ENCODE measurements at places on chromosomes 3 and 15.

DNA sequence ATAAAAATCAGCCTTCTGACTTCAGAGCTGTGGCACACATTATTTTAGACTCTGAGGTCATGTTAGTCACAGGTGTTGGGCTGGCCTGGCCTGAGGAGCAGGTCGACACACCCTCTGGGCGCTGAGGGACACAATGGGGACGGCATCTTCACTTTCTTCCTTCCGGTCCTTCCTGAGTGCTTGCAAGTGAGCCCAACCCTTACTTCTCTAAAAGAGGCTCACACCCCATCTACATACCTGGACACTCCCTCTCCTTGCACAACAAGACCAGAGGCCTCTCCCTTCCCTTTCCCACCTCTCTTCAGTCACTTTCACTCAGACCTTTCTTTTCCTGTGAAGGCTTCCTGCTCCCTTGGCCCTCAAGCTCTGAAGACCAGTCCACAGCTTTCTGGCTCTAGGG is 85.4 kb downstream of the XXYLT1 start:
- no peak for DNase-seq

DNA sequence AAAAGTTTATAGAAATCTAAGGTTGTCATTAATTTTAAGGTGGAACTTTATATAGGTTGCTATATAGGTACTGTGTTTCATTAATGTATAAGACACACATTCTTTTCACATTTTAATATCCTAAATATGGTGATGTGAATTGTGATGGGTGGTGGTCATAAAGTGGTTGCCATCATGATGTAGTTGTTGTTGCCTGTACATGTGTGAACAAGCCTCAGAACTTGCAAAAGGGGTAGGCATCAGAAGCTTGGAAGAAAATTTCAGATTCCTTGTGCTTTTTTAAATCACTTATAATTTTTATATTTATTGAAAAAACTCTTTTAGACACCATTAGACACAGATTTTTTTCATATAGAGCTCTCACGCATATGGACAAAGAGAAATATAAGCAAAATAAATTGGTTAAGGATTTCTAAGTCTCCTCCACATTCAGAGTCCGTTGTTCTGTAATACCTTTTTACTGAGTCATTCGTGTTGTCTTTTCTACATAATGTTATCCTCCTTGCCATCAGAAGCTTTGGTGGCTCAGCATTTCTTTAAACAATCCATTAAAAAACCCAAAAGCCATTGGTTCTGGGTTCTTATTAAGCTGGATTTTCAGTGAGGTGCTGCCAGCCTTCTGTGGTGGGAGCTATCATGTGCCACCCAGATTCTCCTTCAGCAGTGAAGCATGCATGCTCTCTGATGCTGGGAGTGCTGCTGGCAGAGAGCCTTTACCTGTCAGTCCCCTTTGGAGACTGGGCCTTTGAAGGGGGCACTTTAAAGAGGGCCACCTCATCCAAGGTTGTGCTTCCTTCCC is 140.4 kb upstream of the GALNT15 start:
- DNase-seq, result no peak

GRCh38 chr3:183862610-183863009 is 22.1 kb downstream of the PARL start:
- no peak for DNase-seq

DNA sequence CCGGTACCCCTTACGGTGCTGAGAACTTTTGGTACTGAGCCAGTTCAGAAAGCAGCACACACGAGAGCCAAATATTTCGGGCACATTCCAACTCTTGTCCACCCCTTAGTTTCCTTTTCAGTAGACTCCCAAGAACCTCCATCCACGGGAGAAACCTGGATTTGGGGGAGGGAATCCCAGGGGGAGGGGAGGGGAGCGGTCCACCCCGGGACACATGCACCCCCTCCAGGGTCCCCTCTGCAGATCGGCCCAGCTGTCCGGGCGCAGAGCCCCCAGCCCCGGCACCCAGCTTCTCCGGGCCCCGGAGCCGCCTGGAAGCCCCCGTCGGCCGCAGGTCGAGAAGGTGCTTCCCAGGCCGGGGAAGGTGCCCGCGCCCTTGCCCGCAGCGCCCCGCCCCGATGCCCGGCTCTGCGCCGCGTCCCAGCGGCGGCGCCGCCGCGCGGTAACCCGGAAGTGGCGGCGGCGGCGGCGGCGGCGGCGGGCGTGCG is 455 bp upstream of the ABHD17C start:
- no peak for DNase-seq

- no peak for DNase-seq
These were observed 12.0 kb upstream of the SEMA4B start for GRCh38 chr15:90188914-90189748.

DNA sequence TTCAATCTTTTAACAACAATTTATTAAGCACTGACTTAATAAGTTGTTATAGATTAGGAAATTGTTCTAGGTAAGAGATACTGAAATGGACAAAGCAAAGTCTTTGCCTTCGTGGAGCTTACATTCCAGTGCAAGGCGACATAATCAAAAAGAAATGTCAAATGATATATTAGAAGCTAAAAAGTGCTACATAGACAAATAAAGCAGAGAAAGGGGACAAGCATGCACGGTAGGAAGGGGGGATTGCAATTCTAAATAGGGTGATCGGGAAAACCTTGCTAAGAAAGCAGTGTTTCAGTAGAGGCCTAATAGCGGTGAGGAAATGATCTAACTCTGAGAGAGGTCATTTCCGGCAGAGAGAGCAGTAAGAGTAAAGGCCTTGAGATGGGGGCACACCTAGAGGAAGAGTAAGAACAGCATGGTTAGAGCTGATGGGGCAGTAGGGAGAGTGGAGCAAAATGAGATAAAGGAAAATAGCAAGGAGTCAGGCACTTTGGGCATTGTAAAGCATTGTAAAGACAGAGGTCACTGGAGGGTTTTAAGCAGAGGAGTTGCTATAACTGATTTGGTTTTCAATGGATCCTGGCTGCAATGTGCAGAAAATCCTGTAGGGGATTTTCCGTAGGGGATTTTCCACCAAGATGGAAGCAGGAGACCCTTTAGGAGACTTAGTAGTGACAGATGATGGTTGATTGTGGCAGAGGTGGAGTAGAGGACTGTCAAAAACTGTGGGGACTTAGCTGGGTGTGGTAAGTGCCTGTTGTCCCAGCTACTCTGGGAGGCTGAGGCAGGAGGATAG is 71.7 kb upstream of the CFAP20DC start:
- DNase-seq, result no peak

DNA sequence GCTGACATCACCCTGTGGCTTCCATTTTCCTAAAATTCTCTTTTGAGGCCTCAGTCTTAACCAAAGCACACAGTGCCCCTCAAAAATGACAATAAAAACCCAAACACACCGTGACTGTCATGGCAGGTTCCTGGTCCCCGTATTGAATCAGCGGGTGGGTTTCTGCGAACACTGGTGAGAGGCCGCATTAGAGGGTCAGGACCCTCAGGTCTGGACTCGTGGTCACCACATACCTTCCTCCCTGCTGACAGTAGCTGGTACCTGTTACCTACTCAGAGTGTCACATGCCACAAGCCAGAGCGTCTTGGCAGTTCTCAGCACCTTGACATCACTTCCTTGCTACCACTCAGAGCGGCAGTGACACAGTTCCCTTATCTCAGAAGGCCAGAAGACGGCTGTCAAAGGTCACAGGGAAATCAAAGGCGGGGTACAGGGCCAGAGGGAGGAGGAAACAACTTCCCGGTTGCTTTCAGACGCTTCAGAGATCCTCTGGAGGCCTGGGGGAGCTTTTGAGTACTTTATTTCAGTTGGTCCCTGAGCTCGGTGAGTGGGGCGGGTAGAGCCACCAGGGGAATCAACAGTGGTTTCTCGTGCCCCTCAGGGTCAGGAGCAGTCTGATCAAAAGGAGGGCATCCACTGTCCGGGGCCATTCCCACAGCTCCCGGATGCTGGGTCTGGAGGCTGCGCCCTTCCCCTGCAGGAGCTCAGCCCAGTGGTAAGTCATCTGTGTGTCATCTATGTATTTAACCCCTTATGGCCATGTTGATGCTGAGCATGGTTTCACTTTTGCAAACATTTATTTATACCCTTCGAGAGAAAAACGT is at the start of the genes CCR5AS and CCRL2:
Gene CCR5AS (minus strand): TSS at position 279 of the 824 bp plus-strand sequence.
Gene CCRL2 (plus strand): TSS at position 472 of the 824 bp plus-strand sequence. CDS start 821 bp downstream, outside the sequence.
- DNase-seq, result no peak

DNA sequence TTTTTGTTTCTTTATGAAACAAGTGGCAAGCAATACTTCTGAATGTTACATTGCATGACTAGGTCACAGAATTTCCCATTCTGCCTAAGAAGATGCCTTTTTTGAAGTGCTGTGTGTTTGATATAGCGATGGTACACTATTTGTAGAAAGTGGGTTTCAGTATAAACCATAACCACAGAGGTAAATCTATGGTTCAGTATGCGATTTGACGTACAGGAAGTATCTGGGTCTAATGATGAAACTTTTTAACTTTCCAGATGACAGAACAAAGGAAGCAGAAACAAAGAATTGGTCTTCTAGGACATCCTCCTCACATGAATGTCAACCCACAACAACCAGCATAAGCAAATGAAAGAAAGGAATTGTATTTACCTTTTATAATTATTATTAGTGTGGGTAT is 133.4 kb upstream of the BHLHE40 start:
- DNase-seq, result no peak

DNA sequence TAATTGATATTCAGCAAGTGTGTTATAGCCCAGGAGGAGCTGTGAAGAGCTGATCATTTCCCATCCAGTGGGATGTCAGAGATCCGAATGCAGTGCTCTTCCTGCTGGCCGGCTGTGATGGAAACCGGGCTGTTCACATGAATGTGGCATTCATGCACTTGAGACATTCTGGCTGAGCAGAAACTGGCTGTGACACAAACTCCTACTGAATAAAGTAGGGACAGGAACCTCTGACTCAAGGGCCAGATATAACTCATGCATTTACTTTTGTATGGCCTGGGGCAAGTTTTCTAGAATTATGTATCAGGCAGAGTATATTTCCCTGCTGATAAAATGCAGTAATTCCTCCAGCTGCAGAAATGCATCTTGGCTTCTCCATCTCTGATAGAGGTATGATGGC is 83.4 kb upstream of the FAM3D start:
- DNase-seq, result no peak

GRCh38 chr15:69786136-69786701 is 311.5 kb downstream of the TLE3 start:
- no peak for DNase-seq

DNA sequence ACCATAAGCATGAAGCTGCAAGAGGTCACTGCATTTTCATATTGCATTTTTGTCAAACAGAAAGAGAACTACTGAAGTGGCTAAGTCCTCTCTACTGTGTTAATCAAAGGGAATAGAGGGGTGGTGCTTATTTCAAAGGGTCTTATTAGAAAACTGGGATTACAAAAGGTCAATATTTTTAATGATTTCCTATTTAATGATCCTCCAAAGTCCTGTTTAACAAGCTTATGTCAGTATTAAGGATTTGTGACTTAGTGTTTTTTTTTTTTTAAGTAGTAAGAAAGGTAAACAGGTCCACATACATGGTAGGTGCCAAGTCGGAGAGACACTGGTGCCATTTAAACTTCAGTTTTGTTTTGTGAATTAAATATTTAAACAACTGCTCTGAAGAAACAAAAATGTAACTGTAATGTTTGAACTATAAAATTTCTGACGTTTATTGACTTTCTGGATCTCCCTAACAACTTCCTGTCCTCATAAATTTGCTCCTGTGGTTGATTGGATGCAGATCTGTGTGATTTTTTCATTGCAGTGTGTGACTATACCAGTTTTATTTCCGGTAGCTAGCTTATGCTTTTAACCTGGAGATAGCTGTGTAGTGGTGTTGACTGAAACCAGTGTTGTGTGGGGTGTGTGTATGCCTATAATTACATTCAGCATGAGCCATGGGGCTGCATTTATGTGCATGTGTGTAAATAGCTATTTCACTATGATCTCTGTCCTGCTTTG is 8.6 kb upstream of the CACNA1D start:
- DNase-seq, result no peak

DNA sequence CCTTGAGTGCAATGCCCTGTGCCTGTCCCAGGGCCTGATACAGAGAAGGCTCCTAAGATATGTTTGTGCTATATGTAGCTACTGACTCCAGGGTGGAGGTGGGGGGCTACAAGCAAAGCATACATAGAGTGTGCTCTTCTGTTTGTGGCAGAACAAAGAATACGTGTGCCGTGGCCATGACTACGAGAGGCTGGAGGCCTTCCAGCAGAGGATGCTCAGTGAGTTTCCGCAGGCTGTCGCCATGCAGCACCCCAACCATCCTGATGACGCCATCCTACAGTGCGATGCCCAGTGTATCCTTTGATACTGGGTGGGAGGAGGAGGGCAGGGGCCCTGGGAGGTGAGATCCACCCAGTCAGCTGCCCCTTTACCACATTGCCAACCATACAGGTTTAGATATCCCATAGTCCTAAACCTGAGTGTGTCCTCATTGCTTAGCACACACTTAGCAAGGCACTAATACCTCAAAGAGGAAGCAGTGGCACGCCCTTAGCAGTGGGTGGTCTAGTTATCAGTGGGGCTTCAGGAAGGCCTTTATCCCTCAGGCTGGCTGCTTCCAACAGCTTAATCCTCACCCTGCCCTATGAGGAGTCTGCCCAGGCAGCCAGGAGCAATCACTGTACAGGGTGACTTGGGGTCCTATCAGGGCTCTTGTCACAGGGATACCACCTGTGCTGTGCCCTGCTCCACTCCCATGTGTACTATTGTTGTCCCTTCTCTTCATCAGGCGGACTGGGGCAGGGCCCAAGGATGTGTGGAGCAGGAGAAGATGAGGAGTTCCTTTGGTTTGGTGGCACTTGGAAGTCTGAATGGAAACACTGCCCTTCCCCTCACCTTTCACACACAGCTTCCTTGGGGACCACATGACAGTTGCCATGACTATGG is 30.1 kb upstream of the MANF start:
- DNase-seq, result no peak

DNA sequence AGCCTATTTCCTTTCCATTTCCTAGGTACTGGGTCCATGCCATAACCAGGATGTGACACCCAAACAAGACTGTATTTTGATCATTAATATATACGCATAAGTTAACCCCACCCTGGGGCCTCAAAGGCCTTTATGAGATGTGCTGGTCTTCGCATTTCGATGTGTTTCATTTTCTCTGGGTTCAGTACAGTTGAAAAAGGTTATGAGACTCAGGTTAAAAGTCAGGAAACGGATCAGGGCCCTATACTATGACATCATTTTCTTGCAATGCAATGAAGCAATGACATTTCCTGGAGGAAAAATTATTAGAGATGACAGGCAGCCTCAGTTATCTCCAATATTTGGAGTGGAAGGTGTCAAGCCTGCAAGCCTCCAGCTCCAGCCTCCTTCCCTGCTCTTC is 31.7 kb downstream of the TMEM212 start:
- no peak for DNase-seq

- DNase-seq, result no peak
These were observed 210.3 kb downstream of the RAP2B start for GRCh38 chr3:153372326-153372725.

GRCh38 chr3:12440927-12441714 is 43.2 kb upstream of the TSEN2 start:
- DNase-seq, result no peak

GRCh38 chr3:42366550-42366949 is 43.9 kb downstream of the LYZL4 start:
- DNase-seq, result no peak

Data from stimulated activated CD4-positive, alpha-beta T cell treated with anti-CD3 and anti-CD28 coated beads, Interleukin-1b, Interleukin-23, amount 100 ng/mL, for 24 hours (primary cell).